ENCODE measurements at places on chromosomes 7 and 10. TPM values are rescaled to one million over a fixed set of nuclear protein-coding genes. Genes with fewer than 3 reads are reported as not detected.

GRCh38 chr10:29250066-29250465 lies 38.8 kb upstream of the LYZL1 start:
- no peak for DNase-seq

Gene INTS1
- 89.0 TPM for total RNA-seq

DNA sequence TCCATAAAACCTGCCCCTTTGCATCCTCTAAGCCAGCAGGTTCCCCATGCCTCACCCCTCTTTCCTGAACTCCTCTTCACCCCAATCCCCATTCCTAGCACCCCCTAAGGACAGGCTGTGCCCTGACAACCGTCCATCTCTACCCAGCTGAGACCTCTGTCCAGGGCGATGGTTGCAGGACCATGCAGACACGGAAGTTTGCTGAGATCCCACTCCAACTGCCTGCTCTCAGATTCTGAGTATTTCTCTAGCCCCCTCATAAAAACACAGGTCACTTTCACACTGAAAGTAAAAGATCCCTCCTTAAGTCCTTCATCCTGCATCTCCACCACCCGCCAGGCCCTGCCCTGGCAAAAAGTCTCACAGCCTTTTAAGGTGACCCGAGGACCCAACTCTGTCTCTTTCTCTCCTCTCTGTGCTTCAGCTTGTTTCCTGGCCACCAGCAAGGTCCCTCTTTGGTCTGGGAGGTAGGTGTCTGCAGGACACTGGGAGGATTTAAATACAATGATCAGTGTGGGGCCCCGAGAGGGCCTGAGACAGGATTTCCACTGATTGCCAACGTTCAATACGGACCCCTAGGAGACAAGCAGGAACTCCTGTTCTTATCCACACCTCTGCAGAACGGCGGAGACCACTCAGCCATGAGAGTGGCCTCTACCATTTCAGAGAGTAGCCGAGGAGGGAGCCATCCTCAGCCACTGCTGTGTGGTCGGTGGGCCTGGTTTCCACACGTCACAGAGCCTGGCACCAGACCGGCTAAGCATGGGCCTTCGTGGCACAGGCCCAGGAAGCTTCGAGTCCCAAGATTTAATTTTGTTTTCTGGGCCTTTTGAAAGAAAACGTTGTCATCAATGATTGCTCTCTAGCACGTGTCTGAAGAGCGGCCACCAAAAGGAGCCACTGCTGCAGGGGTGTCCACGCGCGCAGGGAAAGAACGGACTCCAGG lies 27.9 kb downstream of the CALML3 start:
- DNase-seq, result no peak

Gene MOGAT3
- not detected for total RNA-seq

Gene TM9SF3
- total RNA-seq, result 65.9 TPM

DNA sequence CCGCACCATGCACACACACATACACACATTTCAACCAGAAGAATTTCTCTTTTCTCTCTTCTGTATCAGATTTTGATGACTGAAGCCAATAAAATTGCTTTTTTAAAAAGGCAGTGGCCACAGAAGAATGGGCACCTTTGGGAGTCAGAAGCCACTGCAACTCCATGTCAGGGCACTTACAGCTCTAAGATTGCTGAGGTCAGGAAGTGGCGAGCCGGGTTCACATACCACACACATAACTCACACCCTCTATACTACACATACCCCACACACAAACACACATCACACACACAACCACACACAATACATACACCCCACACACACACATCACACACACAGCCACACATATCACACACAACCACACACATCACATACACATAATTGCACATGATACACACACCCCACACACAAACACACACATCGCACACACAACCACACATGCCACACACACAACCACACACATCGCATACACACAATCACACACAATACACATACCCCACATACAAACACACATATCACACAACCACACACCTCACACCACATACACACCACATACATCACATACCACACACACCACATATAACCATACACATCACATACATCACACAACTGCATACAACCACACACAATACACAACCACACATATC lies 31.2 kb downstream of the GPRIN2 start:
- no peak for DNase-seq

- DNase-seq, result no peak
Observed at GRCh38 chr7:44396931-44397545, 71.6 kb upstream of the CAMK2B start.

DNA sequence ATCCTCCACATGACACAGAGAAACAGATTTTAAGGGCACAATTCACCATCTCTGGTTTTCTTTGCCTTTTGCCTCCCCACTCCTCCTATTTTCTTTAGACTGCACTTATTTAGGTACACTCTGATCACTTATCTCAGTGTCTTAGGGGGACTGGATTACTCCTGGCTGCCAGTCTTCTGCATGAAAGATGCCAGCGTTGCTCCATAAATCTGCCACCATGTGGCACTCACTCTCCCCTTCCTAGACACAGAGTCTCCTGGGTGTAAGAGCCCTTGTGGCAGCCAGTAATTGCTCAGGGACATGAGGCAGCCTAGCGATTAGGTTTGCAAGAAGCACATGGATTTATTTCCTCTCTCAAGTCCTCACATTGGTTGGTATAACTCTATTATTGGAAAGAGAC lies 34.5 kb upstream of the RBM20 start:
- no peak for DNase-seq

Gene AZGP1
- total RNA-seq, result 0.64 TPM

Gene CREB5
- 66.8 TPM for total RNA-seq

Gene PRKAR2B
- 0.48 TPM for total RNA-seq

GRCh38 chr7:87152897-87153641 lies 816 bp downstream of the DMTF1 start:
- DNase-seq, result no peak

- no peak for DNase-seq
Observed at GRCh38 chr10:91681361-91682276, 48.7 kb upstream of the PPP1R3C start.

DNA sequence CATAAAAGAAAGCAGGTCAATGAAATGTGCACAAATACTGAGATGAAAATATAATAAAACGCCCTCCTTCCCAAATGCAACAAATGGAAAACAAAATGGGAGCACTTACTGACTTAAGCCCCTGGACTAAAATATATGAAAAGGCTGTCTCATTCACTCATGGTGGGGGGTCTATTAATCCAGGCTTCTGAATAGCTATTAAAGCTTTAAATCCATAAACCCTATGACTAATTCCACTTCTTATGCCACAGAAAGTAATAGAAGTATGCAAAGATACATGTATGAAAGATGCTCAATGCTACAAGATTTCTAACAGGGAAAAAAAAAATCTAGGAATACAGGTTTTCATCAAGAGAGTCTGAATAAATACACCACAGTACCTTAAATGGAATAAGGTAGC lies 20.5 kb downstream of the EIF3A start:
- no peak for DNase-seq

Gene DRGX
- total RNA-seq, result not detected

Gene SRGN
- total RNA-seq, result 658 TPM

- no peak for DNase-seq
Observed at GRCh38 chr7:95126053-95126709, 198.2 kb downstream of the PON1 start.

DNA sequence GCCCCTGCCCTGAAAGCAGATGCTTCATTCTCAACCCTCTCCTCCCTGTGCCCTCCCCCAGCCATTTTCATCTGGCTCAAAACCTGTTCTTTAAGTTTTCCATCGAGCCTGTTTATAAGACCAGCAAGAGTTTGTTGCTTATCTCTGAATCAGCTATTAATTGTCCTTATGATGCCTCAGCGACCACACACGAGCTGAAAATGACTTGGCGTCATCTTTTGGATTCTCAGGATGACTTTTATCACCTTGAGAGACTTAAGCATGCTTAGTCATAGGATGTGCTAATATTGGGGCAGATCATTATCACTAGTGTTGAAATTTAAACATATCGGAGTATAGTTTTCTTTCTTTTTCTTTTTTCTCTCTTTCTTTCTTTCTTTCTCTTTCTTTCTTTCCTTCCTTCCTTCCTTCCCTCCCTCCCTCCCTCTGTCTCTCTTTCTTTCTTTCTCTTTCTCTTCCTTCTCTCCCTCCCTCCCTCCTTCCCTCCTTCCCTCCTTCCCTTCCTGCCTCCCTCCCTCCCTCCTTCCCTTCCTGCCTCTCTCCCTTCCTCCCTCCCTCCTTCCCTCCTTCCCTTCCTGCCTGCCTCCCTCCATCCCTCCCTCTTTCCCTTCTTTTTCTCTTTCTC lies 184.5 kb downstream of the PHTF2 start:
- DNase-seq, result no peak

GRCh38 chr7:86926732-86927131 lies 132.7 kb downstream of the ELAPOR2 start:
- no peak for DNase-seq

GRCh38 chr10:15625261-15625660 lies 94.5 kb downstream of the ITGA8 start:
- DNase-seq, result no peak

DNA sequence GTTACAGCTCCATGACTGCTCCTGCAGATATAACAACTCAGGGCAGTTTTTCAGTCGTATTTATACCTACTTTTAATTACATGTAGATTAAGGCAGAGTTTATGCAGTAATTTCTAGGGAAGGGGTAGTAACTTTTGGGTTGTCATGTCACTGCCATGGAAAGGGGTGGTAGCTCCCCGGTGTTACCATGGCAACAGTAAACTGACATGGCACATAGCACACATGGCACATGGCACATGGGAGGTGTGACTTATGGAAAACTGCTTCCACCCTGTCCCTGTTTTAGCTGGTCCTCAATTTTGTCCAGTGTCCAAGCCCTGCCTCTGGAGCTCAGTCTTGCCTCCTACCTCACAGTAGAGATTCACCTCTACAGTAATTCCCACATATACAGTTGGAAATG lies 3.9 kb upstream of the TOMM7 start:
- no peak for DNase-seq

- no peak for DNase-seq
Observed at GRCh38 chr10:70112071-70112470, 20.6 kb downstream of the AIFM2 start.

- DNase-seq, result no peak
Observed at GRCh38 chr10:91021901-91022300, 101.0 kb upstream of the ANKRD1 start.

GRCh38 chr10:44958196-44958897 lies 1.3 kb upstream of the RASSF4 start:
- no peak for DNase-seq

DNA sequence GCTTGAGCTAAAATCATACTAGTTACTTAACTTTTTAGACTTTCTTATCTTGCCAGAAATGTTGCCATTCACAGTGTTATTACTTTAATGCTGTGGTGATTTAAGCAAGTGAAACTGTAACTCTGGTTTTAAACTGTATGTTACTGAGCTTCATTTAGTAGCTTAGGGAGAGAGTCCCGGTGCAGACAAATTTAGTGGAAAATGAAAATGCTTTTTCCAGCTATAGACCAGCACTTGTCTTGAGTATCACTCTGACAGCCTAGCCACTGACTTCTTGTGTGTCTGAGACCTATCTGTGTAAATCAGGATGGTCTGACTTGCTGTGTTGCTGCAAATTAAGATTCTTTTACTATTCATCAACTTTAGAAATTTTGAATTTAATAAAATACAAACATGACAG lies 200.8 kb downstream of the CACNB2 start:
- DNase-seq, result no peak

GRCh38 chr7:7221599-7222038 lies 39.3 kb downstream of the C1GALT1 start:
- DNase-seq, result no peak

GRCh38 chr7:134686786-134687185 lies 40.1 kb downstream of the BPGM start:
- no peak for DNase-seq

DNA sequence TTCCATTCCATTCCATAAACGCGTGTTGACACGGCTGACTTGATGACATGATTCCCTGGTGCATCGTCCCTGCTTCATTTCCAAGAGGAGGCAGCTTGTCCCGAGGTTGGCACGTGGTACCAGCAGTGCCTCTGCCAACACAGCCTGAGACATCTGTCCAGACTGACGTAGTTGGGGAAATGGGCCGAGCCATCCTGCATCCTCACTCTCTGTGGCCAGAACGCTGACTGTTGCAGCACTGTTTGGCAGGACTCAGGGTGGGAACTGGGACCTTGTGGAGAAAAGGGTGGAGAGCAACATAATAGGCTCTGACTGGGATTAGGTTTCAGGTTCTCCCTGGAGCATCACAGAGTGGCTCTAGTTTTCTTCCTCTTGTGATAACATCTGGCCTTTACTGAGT lies 118.6 kb upstream of the BTBD16 start:
- DNase-seq, result no peak

DNA sequence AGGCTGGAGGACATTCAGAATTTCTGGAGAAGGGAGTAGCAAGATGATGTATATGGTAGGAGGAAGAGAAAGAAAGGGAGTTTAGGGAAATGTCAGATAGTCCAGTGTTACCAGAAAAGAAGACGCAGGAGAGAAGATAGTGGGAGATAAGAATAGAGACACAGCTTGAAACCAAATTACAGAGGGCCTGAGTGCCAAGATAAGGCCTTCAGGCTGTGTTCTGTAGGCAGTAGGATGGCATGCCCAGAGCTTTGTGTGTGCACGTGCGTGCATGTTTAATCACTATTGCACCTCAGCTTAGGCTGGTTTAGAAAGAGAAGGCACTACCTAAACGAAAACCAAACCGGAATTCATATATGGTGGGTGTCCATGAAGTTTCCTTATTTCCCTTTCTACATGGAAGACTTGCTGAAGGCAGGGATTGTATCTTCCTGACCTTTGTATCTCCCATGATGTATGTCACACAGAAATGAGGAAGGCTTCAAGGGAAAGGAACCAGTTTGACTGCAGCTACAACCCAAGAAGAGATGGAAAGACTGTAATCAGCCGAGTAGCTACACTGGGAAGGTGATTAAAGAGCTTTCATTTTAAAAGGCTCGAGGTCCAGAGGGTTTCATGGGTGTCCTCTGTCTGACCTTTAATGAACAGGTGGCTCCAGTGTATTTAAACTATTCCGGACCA lies 35.8 kb upstream of the BHLHA15 start:
- no peak for DNase-seq

Gene IDI2
- total RNA-seq, result not detected

All from GM12878 (cell line).